ENCODE measurements at places on chromosomes 3 and 15. TPM values are rescaled to one million over a fixed set of nuclear protein-coding genes. Genes with fewer than 3 reads are reported as not detected.
A peak's percentile ranks its signal among the peaks of the same experiment; 100 is the strongest.

DNA sequence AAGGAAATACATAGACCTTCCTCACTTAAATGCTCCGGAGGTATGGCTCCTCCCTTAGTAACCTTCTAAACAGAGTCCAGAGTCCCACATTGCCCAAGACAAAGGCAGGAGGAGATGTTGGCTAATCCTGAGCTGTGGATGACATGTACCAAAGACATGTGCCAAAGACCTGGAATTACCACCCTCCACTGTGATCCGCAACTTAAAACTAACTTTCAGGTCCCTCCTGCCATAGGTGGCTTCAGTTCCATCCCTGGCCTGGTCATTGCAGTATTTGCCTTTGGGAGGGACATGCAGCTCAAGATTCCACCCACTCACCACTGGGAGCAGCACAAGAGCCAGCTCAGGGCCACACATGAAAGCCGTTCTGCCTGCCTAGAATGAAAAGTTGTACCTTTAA lies 28.0 kb downstream of the MYZAP start:
- H3K27me3 ChIP-seq = no peaks in the 10 kb centered on the region
- DNase-seq = peak; percentile 28
- no peak overlapping the region for H3K4me3 ChIP-seq
- no peak overlapping the region for H3K27ac ChIP-seq

GRCh38 chr15:87767516-87767915 lies 489.0 kb downstream of the NTRK3 start:
- no peak for DNase-seq
- no peaks in the 10 kb centered on the region for H3K27me3 ChIP-seq
- H3K4me1 ChIP-seq = no peaks in the 10 kb centered on the region
- H3K36me3 ChIP-seq = no peaks in the 10 kb centered on the region
- no peak overlapping the region for H3K4me3 ChIP-seq

DNA sequence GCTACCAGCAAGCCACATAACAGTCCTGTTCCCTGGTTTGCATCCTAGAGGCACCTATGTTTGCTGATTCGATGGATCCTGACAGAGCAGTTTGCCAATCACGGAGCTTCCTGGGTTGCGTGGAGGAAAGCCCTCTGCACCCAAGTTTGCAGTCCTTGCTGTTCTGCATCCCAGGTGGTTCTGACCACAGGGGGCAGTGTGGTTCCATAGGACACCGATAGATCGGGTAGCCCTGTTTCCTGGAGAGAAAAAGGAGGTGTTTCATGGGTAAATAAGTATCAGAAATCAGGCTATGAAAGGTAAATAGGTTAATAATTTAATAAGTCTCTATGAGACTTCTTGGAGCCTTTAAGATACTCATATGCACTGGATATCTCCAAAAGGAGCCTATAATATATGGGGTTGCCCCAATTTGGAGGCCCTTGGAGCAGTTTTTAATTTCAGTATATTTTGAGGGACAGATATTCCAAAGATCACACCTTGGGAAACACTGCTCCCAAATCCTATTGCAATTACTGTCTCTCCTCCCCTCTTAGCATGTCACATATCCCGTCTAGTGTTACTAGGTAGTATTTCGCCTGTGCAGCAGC lies 194.6 kb upstream of the TPM1 start:
- peak; percentile 83 for DNase-seq
- H3K36me3 ChIP-seq = no peaks in the 10 kb centered on the region
- no peaks in the 10 kb centered on the region for H3K27me3 ChIP-seq
- H3K4me3 ChIP-seq = no peak overlapping the region

DNA sequence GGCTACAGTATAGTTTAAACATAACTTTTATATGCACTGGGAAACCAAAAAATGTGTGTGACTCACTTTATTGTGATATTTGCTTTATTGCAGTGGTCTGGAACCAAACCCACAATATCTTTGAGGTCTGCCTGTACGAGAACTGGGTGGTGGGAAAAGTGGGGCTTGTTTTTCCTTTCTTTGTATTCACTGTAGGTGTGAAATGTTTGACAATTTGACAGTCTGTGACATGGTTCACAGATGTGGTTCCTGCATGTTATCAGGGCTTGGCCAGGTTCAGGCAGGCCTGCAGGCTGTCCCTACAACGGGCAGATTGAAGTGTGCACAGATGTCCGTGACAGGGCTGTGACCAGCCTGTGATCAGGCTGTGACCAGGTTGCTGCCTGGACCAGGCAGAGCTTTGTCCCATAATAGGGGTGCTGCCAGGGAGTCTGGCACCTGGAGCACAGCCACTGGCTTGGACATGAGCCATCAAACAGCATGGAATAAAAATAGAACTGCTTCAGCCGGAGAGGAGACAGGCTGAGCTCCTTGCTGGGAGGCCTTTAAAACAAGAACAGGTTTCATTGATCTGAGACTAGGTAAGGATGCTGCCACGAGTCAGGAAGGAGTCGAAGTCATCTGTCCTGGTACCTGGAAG lies 61.0 kb downstream of the KLF13 start:
- no peak for DNase-seq
- H3K4me3 ChIP-seq = no peak overlapping the region
- no peaks in the 10 kb centered on the region for H3K27me3 ChIP-seq
- H3K4me1 ChIP-seq = peaks cover 17% of the 10 kb centered on the region
- H3K27ac ChIP-seq = peak overlapping the region; percentile 62

DNA sequence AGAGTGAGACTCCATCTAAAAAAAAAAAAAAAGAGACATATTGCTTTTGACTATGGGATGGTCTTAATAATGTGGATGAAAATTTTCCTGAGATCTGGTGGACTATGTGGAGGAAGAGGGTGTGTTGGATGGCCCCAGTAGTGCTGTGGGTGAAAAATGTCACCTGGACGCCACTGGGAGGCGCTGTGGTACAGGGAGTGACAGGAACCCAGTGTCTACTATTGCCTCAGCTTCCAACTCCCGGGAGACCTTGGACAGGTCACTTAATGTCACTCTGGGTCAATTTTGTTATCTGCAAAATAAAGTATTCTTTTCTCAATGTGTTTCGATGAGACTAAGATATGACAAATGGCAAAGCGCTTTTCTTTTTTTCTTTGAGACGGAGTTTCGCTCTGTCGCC lies 27.7 kb upstream of the DCP1A start:
- no peaks in the 10 kb centered on the region for H3K27me3 ChIP-seq
- no peak overlapping the region for H3K27ac ChIP-seq
- no peak overlapping the region for H3K4me3 ChIP-seq
- DNase-seq = peak; percentile 71

GRCh38 chr15:55992769-55993110 lies 672 bp downstream of the NEDD4 start:
- H3K4me3 ChIP-seq = peak overlapping the region; percentile 90
- H3K27ac ChIP-seq = peak overlapping the region; percentile 93
- peaks cover 8% of the 10 kb centered on the region for H3K4me1 ChIP-seq
- no peak for DNase-seq
- no peaks in the 10 kb centered on the region for H3K27me3 ChIP-seq
- H3K36me3 ChIP-seq = no peaks in the 10 kb centered on the region

GRCh38 chr3:179630753-179631451 lies 21.9 kb upstream of the USP13 start:
- no peaks in the 10 kb centered on the region for H3K4me1 ChIP-seq
- DNase-seq = no peak
- H3K27me3 ChIP-seq = no peaks in the 10 kb centered on the region
- H3K27ac ChIP-seq = no peak overlapping the region
- H3K4me3 ChIP-seq = no peak overlapping the region

GRCh38 chr3:37912052-37912733 lies 50.5 kb downstream of the CTDSPL start:
- H3K4me3 ChIP-seq = no peak overlapping the region
- peaks cover 15% of the 10 kb centered on the region for H3K4me1 ChIP-seq
- H3K27me3 ChIP-seq = no peaks in the 10 kb centered on the region

DNA sequence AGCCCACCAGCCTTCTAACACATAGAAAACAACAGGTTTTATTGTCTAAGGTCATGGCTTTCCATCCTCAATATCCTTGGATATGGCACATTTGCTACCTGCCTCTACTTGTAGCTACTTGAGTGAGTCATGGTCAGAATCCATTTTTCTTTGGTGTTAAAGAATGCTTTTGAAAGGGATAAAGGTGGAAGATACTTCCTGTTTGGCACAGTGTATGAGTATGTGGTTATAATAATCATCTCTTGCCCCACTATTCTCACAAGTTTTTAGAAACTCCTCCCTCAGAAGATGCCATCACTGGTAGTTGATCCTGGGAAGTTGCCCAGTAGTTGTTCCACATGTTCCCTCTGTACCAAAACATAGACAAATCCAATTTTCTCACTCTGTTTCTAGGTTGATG lies 508.6 kb upstream of the IL12A start:
- H3K27ac ChIP-seq = no peak overlapping the region
- no peak for DNase-seq
- no peaks in the 10 kb centered on the region for H3K27me3 ChIP-seq
- H3K36me3 ChIP-seq = no peaks in the 10 kb centered on the region
- H3K4me3 ChIP-seq = no peak overlapping the region

GRCh38 chr15:89504166-89504565 lies 7.8 kb upstream of the RHCG start:
- H3K4me3 ChIP-seq = no peak overlapping the region
- DNase-seq = no peak
- H3K4me1 ChIP-seq = no peaks in the 10 kb centered on the region
- H3K36me3 ChIP-seq = no peaks in the 10 kb centered on the region
- H3K27ac ChIP-seq = no peak overlapping the region

DNA sequence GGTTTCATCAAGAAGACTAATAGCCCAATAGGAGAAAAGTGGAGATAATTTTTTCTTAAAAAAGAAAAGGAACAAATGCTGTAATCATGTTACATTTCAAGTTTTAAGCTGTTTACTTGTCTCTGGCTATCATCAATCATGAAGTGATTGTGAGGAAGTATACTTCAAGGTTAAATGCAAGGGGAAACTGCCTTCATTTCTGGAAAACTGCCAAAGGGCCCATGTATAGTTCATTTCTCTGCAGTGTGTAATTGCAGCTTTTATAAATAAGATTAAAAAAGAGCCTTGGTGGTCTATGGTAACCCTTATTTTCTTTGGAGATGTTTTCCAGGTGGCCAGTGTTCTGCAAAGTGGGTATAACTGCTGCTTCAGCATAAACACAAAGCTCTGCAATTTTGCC lies 101.9 kb downstream of the GRM7 start:
- no peaks in the 10 kb centered on the region for H3K27me3 ChIP-seq
- H3K4me1 ChIP-seq = no peaks in the 10 kb centered on the region
- no peak overlapping the region for H3K27ac ChIP-seq

DNA sequence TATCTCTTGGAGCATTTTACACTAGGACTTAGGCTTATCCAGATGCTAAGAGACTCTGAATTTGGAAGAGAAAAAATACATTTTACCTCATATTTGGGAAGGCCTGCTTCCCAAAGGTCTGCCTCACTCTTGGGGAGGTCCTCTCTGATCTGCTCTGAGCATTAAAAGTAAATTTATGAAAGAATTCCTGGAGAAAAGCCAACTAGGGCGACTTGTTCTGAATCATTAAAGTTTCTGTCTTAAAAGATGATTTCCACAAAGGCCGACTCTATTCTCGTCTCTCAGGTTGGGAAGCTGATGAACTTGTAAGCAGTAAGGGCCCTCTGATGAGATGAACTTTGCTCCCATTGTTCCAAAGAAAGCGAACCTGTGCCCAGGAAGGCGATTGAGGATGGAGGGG lies 48.7 kb upstream of the HES1 start:
- no peak overlapping the region for H3K27ac ChIP-seq
- no peak for DNase-seq
- H3K36me3 ChIP-seq = no peaks in the 10 kb centered on the region
- no peak overlapping the region for H3K4me3 ChIP-seq

- no peaks in the 10 kb centered on the region for H3K4me1 ChIP-seq
- H3K27ac ChIP-seq = no peak overlapping the region
- H3K36me3 ChIP-seq = no peaks in the 10 kb centered on the region
Measured at GRCh38 chr3:194612221-194612620, 21.0 kb downstream of the TMEM44 start.

- no peak for DNase-seq
- no peak overlapping the region for H3K4me3 ChIP-seq
- H3K36me3 ChIP-seq = no peaks in the 10 kb centered on the region
- no peak overlapping the region for H3K27ac ChIP-seq
- H3K27me3 ChIP-seq = no peaks in the 10 kb centered on the region
Measured at GRCh38 chr3:52222319-52223221, 2.9 kb downstream of the TLR9 start.

- no peak for DNase-seq
- no peaks in the 10 kb centered on the region for H3K27me3 ChIP-seq
- H3K36me3 ChIP-seq = no peaks in the 10 kb centered on the region
- no peak overlapping the region for H3K4me3 ChIP-seq
- no peak overlapping the region for H3K27ac ChIP-seq
Measured at GRCh38 chr3:54543446-54543845, 384.4 kb downstream of the LRTM1 start.

DNA sequence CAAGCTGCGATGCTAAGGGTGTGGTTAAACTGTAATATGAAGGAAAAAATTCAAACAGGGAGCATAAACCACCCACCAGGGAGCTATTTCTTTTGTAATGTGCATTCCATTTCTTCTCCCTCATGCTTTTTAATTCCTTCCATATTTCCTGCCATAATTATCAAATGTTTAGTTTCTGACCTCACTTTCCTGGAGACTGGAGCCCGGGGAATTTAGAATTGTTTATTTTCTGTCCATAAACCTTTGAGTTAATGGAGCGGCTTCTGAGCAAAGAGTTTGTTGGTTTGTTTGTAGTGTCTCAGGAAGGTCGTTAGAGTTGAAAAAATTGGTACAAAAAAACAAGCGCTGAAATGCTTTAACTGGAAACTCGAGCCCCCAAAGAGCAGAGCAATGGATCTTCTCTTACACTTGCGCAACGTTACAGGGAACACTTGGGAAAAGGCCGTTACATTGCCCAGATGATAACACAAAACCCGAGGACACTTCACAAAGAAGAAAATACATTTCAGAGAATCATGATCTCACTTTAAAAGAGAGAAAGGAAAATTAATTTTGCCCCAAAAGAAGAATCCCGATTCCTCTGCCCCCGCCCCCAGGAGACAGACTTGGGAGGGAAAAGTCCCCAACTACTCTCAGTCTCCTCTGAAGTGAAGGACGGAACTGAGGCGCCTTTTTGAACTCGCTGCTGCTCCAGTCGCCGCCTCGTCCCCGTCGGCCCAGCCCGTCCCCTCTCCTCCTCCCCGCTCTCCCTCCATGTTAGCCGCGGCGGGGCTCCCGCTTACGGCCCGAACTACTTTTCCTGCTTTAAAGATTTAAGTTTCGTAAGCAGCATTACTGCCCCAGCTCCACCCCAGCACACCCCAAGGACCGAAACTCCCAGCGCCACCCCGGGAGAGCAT lies 842 bp downstream of the FSTL1 start:
- peak overlapping the region; percentile 95 for H3K27ac ChIP-seq
- peaks cover 11% of the 10 kb centered on the region for H3K27me3 ChIP-seq
- H3K4me3 ChIP-seq = peak overlapping the region; percentile 71
- peaks cover 25% of the 10 kb centered on the region for H3K4me1 ChIP-seq
- peak; percentile 27 for DNase-seq
- no peaks in the 10 kb centered on the region for H3K36me3 ChIP-seq

Gene TGM4
- total RNA-seq = not detected

Gene ADAMTSL3
- total RNA-seq = 8.8 TPM

Gene MAP1A
- 6.8 TPM for total RNA-seq

Gene ADGRG7
- 1.8 TPM for total RNA-seq

Gene PCYT1A
- total RNA-seq = 50.1 TPM

Gene ACOX2
- 32.9 TPM for total RNA-seq

Gene SEMA7A
- total RNA-seq = 1.4 TPM

Gene INSYN1
- total RNA-seq = 2.8 TPM

Gene WHAMM
- 6.4 TPM for total RNA-seq

All from transverse colon (tissue), 4 donors.